ENCODE measurements at places on chromosomes 3 and 15.
A peak's percentile ranks its signal among the peaks of the same experiment; 100 is the strongest.

DNA sequence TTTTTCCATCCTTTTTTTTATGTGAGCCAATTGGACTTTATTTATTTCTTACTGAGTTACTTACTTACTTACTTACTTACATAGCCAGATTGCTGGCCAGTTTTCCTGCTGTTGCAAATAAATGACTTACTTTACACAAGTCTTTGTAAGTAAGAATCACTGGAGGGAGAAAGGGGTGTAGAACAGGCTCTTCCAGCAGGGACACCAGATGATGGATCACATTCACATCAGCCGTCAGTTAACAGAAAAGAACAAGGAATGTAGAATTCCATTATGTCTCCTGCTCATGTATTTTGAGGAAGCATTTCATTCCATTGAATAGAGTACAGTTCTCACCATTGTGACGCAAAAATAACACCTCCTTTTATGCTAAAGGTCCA is 188.6 kb downstream of the FNDC3B start:
- DNase-seq = no peak

DNA sequence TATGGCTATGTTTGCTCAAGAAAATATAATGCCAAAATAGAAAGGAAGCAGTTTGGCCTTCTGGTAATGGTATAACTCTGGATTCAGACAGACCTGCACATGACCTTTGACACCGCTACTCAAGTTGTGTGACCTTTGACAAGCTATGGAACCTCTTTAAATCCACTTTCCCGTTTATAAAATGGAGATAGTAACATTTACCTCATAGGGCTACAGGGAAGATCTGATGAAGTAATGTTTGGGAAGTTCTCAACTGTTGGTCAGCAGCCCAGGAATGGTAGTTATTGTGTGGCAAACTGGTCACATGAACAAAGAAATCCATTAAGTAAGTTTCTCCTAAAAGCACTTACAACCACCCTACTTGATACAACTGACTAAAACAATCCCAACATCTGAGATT is 95.1 kb upstream of the PHLDB2 start:
- DNase-seq = no peak

- no peak for DNase-seq
Measured at GRCh38 chr3:69998759-69999139, 784 bp upstream of the SAMMSON start.

DNA sequence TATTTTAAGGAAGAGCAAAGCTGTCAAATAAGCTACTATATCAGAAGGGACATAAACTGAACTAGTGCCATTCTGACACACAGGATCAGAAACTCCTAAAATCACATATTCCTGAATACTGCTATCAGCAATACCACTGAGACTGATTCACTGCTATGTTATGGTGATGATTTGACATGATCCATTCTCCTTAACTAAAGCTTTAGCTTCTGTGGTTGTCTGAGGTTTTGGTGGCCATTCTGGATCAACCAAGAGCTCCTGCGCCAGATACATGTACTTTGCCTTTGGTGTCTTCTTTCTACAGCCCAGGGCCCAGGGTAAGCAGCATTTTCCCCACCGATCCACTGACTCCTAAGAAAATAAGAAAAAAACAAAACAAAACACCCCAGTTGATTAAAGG is 6.7 kb upstream of the GP5 start:
- DNase-seq = no peak

GRCh38 chr3:105527949-105528348 is 161.2 kb downstream of the ALCAM start:
- DNase-seq = no peak

DNA sequence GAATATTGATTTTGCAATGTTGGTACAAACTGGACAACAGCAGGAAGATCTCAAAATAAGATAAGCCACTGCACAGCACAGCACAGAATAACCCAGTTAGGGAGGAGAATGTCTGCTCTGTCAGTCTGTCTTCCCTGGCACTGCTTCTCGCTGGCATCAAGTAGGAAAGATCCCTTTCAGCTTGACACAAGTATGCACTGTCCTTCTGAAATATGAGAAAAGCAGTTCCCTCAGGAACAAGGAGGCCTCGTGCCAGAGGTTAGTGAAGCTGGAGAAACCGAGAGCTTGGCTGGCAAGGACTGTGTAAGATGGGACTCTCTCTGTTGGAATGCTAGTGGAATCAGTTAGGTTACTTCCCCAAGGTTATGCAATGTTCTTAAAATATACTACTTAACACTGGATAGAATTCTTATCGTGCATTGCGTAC is 59.1 kb downstream of the FMN1 start:
- no peak for DNase-seq

DNA sequence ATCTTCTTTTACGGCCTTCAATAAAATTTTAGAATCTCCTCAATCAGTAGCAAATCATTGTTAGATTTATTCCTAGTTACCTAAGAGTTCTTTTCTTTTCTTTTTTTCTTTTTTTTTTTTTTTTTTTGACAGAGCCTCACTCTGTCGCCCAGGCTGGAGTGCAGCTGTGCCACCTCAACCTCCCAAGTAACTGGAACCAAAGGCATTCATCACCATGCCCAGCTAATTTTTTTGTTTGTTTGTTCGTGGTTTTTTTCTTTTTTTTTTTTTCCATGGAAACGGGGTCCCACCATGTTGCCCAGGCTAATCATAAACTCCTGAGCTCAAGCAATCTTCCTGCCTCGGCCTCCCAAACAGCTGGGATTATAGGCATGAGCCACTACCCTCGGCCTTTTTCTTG is 30.4 kb upstream of the AEN start:
- DNase-seq = no peak

GRCh38 chr3:4060064-4060463 is 243.1 kb upstream of the SETMAR start:
- no peak for DNase-seq

- no peak for DNase-seq
Measured at GRCh38 chr3:66812741-66813140, 185.4 kb upstream of the KBTBD8 start.

DNA sequence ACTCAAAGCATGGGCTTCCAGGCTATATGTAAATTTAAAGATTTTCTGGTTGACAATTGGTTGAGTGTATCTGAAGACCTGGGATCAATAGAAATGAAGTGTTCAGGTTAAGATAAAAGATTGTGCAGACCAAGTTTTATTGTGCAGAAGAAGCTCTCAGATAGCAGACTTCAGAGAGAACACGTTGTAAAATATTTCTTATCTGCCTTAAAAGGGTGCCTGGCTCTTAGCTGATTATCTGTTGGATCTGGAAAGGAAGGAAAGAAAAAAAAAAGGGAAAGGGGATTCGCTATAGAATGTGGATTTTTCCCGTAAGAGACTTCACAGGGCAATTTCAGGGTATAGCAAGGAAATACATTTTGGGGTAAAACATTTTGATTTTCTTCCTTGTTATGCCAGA is 523.2 kb downstream of the EDEM1 start:
- DNase-seq = no peak

DNA sequence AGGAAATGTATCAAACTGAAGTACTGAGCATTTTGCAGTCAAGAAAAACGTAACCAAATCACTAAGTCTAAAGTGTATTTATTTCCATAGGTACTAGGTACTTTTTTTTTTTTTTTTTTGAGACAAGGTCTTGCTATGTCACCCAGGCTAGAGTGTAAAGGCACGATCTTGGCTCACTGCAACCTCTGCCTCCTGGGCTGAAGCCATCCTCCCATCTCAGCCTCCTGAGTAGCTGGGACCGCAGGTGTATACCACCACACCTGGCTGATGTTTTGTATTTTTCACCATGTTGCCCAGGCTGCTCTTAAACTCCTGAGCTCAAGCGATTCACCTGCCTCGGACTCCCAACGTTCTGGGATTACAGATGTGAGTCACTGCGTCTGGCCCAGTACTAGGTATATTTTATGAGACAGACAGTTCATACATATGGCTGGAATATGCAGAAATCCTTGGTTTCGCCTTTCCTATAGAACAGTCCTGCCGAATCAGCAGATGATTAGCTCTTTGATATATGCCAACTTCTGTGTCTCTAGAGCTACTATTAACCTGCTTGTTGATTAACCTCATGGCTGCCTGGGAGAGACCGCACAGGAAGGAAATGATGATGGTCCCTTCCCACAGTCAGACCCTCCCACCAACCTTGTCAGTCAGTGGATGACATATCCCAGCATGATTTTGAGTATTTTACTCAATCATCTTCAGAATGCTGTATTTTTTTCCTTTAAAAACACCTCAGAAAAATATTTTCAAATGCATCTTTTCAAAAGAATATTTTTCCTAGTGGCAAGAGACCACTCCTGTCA is 32.3 kb downstream of the TMOD3 start:
- DNase-seq = no peak

GRCh38 chr15:58556541-58556940 is 124.8 kb downstream of the LIPC start:
- no peak for DNase-seq

- no peak for DNase-seq
Measured at GRCh38 chr15:80978685-80979329, 10.8 kb downstream of the MESD start.

- DNase-seq = no peak
Measured at GRCh38 chr3:9553948-9554513, 409 bp upstream of the LHFPL4 start.

DNA sequence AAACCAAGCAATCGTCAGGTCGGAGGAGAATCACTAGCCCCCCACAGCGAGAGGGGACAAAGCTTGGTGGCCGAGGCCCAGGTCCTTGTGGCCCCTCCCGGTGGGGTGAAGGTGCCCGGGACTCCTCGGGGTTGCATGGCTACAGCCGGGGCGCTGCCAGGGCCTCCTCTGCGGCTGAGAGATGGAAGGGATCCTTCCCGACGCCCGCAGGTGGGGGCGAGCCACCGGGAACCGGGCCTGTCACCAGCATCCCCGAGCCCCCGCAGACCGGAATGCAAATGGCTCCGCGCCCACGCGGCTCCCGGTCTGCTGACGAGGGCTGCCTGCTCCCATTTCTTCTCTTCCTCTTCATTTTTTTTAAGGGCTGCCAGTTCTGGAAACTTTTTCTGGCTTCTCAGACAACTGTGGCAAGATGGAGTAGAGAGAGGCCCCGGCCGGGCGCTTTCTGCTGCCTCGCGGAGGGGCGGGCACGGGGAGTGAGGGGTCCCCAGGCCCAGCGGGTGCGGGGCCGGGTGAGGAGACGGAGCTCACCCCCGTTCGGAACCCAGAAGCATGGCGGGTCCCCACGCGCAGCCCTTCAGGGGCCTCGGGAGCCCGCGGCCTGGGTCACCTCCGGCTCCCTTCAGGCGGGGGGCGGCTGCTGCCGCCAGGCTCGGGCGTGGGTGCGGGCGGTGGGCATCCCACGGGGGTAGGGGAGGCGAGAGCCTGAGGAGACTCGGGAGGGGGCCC is 27.5 kb downstream of the MELTF start:
- peak; percentile 72 for DNase-seq

- no peak for DNase-seq
Measured at GRCh38 chr15:99619712-99620111, 53.9 kb downstream of the MEF2A start.

DNA sequence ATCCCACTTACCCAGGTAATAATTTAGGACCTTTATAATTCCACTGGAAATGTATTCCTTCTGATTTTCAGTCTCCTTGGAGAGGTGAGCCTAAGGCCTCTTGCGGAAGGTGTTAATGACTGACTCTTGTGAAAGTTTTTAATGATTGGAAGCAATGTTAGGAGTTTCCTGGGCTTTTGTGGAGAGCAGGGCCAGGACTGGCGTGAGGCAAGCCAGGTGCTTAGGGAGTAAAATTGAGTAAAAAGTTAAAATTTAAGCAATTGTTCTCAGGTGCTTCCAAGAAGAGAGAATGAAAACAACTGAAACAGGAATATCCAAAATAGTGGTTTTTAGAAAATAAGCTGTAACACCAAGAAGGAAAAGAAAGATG is 130.6 kb upstream of the TGFBR2 start:
- DNase-seq = no peak

DNA sequence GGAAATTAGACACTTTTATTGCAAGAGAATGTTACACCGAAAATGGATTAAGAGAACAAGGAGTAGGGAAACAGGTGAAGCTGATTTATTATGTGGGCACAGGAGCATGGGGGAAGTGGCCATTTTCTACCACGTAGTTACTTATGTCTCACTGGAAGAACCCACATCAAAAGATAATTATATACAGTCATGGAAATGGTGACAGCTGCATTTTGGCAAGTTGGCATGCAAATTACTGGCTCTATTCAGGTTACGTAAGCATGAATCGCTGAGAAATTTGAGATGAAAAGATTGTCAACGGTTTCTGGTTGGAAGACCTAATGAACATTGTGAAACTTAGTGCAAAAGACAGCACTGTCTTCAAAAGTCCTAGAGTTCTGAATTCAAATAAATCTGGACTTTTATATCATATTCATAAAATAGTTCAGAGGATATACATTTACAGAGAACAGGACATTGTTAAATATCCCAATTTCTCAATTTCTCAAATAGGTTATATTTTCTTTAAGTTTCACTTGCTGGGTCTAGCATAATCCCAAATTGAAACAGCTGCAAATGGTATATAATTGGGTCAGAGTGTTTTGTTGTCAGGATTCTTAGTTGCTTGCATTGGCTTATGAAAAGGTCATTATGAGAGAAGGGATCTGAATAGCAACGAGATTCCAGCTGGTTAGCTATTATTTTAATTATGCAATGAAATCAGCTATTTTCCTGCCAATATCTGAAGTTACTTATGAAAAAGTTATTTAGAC is 567.8 kb downstream of the ZPLD1 start:
- DNase-seq = no peak

DNA sequence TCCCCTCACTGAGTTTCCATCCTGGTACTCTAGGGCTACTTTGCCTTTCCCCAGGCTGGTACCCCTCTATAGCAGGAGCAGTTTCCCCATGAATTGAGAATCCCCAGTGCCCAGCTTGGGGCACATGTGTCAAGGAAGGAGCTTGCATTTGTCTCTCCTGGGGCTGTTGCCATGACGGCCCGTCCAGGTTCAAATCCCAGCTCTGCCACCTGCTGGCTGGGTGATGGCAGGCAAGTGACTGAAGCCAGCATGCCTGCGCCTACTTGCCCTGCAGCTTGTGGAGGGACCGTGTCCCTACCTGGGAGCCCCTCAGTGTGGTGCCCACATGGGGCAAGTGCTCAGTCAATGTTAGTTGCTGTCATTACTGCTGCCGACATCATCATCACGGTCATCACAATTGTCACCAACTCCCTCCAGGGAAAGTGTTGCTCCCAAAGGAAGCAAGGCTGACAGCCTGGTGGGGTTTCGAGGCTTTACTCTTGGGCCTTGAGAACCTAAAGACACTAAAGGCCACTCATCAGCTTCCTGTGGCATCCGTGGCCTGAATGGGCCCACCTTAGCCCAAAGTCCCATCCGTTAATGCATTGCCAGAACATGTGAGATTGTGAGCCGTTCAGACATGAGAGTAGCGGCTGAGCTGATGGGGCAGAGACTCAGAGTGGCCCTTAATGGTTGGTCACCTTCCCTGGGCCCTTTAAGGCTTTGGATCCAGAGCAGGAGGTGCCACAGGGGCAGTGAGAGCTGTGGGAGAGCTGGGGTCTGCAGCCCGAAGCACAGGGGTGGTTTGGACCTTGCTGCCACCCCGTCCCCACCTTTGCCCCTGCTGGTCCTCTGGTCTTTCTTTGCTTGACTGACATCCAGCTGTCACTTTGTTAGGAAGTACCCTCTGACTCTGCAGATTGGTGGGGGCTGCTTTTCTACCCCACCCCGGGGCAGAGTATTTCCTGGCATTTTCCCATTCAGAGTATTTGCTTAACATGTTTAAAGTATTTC is 144.4 kb downstream of the DNAJB8 start:
- DNase-seq = peak; percentile 74
